ENCODE measurements at places on chromosomes 2 and 18. TPM values are rescaled to one million over a fixed set of nuclear protein-coding genes. Genes with fewer than 3 reads are reported as not detected.

FAHD2A gene
- total RNA-seq, result 55.3 TPM

LONRF2 gene
- 5.0 TPM for total RNA-seq

KDSR gene
- 32.9 TPM for total RNA-seq

RBKS gene
- total RNA-seq, result 2.2 TPM

NOSTRIN gene
- 1.6 TPM for total RNA-seq

MOCOS gene
- total RNA-seq, result 3.3 TPM

GREB1L gene
- 4.0 TPM for total RNA-seq

DNA sequence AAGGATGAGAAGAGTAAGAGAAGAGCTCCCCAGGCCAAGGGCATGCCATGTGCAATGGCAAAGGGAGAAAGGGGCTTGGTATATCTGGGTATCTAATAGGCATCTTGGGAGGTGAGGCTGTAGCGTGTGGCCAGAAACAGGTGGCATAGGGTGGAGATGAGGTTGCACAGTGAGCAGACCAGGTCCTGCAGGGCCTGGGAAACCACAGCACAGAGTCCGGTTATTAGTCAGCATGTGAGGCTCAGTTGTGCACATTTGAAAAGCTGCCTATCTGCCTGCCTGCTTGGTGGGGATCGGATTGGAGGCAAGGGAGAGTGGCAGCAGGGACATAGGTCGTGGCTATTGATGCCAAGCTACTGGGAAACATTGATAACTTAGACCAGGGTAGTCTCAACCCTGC, 190.6 kb downstream of the TPGS2 start:
- DNase-seq, result no peak

GRCh38 chr2:240164586-240164985, 24.1 kb upstream of the OTOS start:
- no peak for DNase-seq

- DNase-seq, result peak; percentile 28
Observed at GRCh38 chr2:12501469-12502158, 215.1 kb upstream of the TRIB2 start.

- no peak for DNase-seq
Observed at GRCh38 chr2:1718339-1719220, 25.7 kb downstream of the PXDN start.

DNA sequence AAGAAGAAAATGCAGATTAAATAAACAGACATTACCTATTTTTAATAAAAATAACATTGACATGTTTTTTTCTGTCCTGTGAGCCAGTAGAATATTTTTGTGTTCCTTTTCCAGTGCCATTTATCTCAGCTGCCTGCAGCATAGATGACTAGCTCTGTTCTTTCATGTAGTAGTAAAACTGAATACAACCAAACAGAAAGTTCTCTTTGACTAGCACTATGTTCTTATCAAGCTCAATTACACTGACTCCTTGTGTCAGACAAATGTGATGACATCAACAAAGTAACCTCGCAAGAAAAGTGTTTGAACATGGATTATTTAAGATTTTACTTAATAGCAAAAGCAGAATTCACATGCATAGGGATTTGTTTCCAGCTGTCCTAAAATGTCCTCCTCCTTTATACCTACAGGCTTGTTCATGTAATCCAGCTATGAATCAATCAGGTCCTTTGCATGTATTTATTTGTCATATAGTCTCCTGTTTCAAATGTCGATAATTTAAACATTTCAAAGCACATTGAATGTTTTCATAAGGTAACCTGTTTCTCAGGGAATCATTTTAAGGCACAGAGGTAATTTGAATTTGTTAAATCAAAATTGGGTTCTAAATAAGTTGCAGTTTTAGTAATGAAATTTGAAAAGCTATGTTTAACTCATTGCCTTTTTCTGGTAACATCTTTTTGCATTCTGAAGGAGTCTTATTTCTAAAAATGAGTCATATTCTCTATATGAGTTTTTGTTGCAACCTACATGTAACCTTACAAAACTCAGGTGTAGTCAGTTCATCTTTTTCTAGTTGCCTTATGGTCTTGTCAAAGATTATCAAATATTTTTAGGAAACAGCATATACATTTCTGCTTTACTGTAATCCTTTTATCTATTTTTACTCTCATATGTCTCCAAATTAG, 215.3 kb upstream of the GULP1 start:
- DNase-seq, result no peak

DNA sequence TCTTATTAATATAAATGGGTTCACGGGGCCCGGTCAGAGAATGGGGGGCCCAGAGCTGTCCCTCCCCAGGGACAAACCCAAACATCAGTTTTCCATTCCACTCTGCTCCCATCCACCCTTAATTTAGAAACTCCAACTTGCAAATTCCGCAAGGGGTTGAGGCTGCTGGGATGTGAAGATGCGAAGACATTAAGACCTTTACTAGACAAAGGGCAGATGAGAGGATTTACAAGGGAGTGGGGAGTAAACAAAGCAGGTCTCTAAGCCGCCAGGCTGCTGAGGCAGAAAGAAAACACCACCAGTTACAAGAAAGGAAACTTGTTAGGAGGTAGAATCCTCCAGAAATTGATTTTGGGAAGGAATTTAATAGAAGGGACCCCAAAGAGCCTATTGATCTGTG, 33.1 kb downstream of the MARCO start:
- no peak for DNase-seq

- DNase-seq, result peak; percentile 34
Observed at GRCh38 chr18:23662309-23663263, at the start of gene ANKRD29. TSS of gene ANKRD29 (minus strand) at chr18:23662911. CDS start at chr18:23662730, 181 bp downstream.

- no peak for DNase-seq
Observed at GRCh38 chr18:47582093-47582492, 330.6 kb upstream of the SKOR2 start.

DNA sequence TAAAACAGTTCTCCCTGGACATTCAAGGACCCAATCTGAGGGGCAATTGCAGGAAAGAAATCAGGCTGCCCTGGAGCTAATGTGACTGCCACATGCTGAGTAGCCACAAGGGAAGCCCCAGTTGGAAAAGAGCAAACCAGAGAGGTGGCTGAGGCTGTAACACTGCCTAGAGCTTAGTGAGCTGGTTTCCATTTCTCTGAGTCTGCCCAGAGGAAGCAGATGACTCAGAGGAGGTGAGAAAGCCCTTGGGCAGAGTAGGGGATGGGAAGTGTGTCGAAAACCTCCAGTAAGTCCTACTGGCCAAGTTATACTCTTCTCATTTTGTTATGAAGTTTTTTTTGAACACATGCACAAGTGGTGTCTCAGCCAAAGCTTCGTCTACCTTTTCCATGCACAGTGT, 753.0 kb downstream of the CNTNAP5 start:
- no peak for DNase-seq

DNA sequence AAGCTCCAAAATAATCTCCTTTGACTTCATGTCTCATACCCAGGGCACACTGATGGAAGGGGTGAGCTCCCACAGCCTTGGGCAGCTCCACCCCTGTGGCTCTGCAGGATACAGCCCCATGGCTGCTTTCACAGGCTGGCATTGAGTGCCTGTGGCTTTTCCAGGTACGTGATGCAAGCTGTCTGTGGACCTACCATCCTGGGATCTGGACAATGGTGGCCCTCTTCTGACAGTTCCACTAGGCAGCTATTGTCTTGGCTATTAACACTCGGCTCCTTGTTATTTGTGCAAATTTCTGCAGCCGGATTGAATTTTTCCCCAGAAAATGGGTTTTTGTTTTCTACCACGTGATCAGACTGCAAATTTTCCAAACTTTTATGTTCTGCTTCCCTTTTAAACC, 634.2 kb downstream of the TSN start:
- DNase-seq, result no peak

DNA sequence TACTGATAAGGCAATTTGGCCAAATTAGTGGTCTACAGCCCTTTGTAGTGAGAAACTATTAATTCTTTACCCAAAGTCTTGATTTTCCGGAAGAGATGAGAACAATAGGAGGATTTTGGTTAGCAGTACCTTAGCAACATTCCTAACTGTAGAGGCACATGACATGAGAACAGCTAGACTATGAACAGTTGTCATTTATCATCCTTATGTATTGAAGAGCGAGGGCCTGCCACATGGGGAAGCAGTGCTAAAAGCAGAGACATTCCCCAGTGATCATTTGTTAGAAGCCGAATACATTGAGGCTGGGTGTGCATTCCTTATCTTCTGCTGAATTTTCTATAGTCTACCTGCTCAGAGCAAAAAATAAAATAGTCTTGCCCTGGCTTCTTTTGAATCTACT, 65.2 kb downstream of the RBBP8 start:
- no peak for DNase-seq

DNA sequence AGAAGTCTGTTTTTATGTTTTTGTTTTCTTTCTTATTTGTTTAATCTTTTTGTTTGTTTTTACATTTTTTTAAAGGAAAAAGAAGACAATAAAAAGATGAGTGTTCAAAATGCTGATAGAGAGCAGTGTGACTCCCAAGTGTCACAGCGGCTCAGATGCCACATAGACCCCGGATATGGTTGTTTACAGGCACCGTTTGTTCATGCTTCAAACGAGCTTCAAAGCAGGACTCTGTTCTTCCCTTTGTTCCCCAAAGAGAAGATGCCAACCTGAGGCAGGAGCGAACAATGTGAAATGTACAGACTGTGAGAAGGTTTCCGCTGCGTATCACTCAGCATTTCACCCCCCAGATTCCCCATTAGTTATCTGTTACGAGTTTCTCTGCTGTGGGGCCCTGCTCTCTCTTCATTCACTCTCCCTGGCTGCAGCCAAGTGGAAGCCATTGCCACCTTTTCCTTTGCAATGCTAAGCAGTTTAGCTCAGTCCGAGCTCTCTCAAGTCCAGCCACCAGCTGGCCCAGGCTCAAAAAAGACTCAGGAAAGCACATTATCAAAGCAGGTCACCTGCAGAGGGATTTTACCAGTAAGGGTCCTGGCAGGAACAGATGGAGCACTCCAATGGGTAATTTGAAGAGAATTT, 36.4 kb upstream of the PHLPP1 start:
- DNase-seq, result no peak

DNA sequence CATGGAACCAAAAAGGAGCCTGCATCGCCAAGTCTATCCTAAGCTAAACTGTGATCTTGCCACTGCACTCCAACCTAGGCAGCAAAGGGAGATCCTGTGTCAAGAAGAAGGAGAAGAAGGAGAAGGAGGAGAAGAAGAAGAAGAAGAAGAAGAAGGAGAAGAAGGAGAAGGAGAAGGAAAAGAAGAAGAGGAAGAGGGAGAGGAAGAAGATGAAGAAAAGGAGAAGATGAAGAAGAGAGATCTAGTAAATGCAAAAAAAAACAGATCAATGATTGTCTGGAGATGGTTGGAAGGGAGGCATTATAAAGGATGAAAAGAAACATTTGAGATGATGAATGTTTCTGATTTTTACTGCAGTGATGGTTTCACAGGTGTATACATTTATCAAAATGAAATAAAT, 1629.0 kb upstream of the PIK3C3 start:
- DNase-seq, result no peak

DNA sequence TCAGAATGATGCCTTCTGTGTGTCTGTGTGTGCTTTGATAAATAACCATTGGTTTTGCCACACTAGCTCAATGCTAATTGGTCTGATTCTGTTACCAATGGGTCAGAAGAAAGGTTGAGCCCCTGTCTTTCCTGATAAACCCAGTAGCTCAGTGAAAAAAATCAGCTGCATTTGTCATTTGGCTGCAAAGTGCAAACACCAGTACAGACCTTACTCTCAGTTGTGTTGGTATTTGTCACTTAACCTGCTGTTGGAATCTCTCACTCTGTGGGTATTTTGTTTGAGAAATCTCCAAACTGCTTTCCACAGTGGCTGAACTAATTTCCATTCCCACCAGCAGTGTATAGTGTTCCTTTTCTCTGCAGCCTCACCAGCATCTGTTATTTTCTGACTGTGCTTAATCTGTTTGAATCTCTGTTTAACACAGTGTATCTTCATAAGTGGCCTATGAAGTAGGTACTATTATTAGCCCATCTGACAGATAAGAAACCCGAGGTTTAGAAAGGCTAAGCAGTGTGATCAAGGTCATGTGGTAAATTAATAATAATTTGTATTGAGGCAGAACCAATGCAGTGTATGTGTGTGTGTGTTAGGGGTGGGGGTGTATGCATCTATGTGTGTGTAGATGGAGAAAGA, 26.7 kb downstream of the LIMS1 start:
- no peak for DNase-seq

- no peak for DNase-seq
Observed at GRCh38 chr2:223069988-223070387, 18.0 kb downstream of the KCNE4 start.

- DNase-seq, result no peak
Observed at GRCh38 chr18:74540652-74541421, 6.5 kb downstream of the CNDP1 start.

GRCh38 chr2:177207101-177207500, 5.5 kb upstream of the HNRNPA3 start:
- no peak for DNase-seq

DNA sequence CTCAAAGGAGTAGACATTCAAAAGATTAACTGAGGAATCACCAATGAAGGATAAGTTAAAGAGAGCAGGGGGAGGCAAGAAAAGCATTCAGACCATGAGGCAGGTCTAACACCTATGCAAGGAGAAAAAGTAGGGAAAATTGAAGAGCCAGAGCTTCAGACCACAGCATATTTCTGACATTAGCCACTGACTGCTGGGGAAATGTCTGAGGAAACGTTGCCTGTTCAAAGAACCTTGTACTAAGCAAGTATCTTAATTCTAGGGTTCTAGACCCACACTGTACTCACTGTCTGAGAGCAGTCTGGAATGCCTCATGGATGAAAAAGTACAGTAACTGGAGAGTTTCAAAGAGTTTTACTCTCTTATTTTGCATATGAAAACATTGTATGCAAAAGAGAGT, 39.5 kb upstream of the TFPI start:
- DNase-seq, result no peak

DNA sequence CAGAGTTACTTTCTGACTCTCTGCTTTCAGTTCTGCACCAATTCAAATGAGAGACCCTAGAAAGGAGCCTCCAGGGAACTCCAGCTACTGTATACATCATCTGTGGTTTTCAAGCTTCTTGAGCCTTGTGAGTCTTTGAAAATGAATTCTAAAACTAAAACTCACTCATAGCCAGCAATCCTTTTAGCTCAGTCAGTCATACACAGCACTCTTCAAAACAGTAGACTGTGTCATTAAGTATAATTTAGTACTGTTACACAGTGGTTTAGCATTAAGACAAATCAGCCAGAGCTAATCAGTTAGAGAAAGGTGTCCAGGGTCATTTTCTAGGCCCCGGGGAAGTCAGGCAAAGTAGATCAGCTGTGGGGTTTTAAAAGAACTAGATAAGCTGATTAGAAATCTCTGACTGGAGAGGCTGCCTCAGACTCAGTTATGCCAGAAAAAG, 322.1 kb upstream of the THUMPD2 start:
- peak; percentile 29 for DNase-seq

DNA sequence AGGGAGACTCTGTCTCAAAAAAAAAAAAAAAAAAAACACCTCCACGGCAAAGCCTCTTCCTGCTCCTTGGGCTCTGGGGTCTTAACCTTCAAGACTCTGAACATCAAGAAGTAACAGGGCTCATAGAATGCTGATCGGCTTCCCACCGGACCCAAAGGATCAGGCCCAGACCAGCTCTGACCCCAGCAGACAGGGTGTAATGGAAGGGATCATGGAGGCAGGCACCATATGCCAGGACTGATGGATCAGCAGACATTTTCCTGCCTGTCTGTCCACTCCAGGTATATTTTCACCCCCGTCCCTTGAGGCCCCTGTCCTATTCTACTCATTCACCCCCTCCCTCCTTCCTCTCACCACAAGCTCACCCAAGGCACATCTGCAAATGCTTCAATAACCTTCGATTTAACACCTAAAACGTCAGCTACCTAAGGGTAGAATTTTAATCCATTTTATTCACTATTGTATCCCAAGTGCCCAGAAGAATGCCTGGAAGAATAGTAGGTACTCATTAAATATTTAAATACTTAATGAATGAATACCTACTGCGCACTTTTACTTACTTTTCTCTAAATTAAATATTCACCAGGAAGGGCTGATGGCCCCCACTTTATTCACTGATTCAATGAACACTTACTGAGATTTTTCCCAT, 4.6 kb upstream of the SPEG start:
- DNase-seq, result no peak

GRCh38 chr2:69733342-69734034, 8.4 kb upstream of the ANXA4 start:
- DNase-seq, result no peak
